ENCODE measurements at places on chromosomes 7 and 10. TPM values are rescaled to one million over a fixed set of nuclear protein-coding genes. Genes with fewer than 3 reads are reported as not detected.

- DNase-seq, result no peak
Observed at GRCh38 chr7:73668103-73668885, 663 bp downstream of the VPS37D start.

- no peak for DNase-seq
Observed at GRCh38 chr10:84825330-84825729, 496.9 kb downstream of the CCSER2 start.

The DDX50 gene
- 37.6 TPM for total RNA-seq

- DNase-seq, result no peak
Observed at GRCh38 chr7:20737840-20738448, 48.7 kb downstream of the SP8 start.

GRCh38 chr10:1403508-1404322, 333.6 kb downstream of the ADARB2 start:
- DNase-seq, result peak; percentile 67

- DNase-seq, result peak; percentile 64
Observed at GRCh38 chr10:71131508-71132088, 80.8 kb upstream of the UNC5B start.

- DNase-seq, result no peak
Observed at GRCh38 chr7:8296362-8296659, 34.3 kb upstream of the ICA1 start.

The IMPDH1 gene
- 36.2 TPM for total RNA-seq

DNA sequence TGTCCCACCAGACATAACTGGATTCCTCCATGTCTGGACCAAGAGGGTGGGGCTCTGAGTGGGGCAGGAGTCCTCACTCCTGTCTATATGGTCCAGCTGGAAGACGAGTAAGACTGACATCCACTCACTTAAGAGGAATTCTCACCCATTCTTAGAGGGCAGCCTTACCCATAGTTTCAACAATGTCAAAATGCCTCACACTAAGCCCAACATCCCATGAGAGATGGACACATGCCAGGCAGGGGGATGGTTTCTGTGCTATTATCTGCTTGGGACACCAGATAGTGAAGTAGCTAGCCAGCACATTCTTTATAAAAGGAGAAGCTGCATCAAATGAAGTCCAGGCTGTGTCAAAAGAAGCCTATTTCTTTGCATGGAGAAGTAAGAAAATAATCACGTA, 4.7 kb upstream of the LANCL2 start:
- DNase-seq, result no peak

The RNF32 gene
- 1.7 TPM for total RNA-seq

GRCh38 chr7:115178835-115179234, 256.9 kb downstream of the MDFIC start:
- no peak for DNase-seq

The HOXA9 gene
- total RNA-seq, result not detected

The CCL24 gene
- total RNA-seq, result not detected

DNA sequence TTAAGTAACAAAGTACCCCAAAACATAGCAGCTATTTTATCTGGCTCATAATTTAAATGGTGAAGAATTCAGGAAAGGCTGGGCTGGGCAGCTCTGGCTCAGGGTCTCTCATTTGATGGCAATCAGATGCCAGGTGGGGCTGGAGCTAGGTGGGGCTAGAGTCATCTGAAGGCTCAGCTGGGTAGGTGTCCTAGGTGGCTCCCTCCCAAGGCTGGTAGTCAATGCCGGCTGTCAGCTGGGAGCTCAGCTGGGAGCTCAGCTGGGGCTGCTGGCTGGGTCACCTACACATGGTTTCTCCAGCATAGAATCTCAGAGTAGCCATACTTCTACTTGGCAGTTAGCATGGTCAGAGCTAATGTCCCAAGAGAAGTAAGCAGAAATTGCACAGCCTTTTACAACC, 34.1 kb downstream of the OSBPL3 start:
- DNase-seq, result no peak

The C7orf57 gene
- not detected for total RNA-seq

DNA sequence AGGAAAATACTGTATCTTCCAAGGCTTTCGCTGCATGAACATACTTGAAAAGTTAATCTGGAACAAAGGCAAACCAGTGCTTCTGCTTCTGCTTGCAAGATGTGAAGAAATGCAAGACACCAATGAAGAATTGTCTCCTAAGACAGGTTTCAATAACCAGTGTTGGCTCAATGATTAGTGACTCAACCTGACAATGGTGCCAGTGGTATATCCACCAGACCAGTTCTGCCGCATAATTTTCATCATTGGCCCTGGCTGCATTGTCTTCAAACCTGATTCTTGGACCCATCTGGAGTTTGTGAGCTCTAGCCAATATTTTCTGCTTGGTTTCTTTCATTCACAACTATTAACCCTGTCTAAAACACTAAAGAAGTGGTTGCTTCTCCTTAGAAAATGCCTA, 13.6 kb upstream of the STAMBPL1 start:
- DNase-seq, result no peak

The SPDYE16 gene
- not detected for total RNA-seq

The C1QL3 gene
- not detected for total RNA-seq

GRCh38 chr10:92405419-92405924, 114.5 kb downstream of the MARCHF5 start:
- no peak for DNase-seq

Measured in osteocyte (in vitro differentiated cells).